ENCODE measurements at places on chromosomes 1 and 21. TPM values are rescaled to one million over a fixed set of nuclear protein-coding genes. Genes with fewer than 3 reads are reported as not detected.

CRYAA gene
- total RNA-seq = not detected

RBM11 gene
- total RNA-seq = not detected

MATN1 gene
- total RNA-seq = 0.33 TPM

DMBX1 gene
- not detected for total RNA-seq

ERVH48-1 gene
- not detected for total RNA-seq

PRDM16 gene
- total RNA-seq = 1.5 TPM

DNAJC28 gene
- total RNA-seq = 1.3 TPM

DPYD gene
- 116 TPM for total RNA-seq

SPRR3 gene
- not detected for total RNA-seq

FAM3B gene
- not detected for total RNA-seq

ABCG1 gene
- total RNA-seq = 4.5 TPM

SIPA1L2 gene
- total RNA-seq = 1.3 TPM

TSTD1 gene
- 34.8 TPM for total RNA-seq

ERO1B gene
- 1.6 TPM for total RNA-seq

S100A7A gene
- not detected for total RNA-seq

SLC1A7 gene
- total RNA-seq = 1.2 TPM

RIMS3 gene
- total RNA-seq = 0.33 TPM

F13B gene
- not detected for total RNA-seq

SERTAD4 gene
- 0.29 TPM for total RNA-seq

CHRM3 gene
- total RNA-seq = under 0.01 TPM

G0S2 gene
- 17.6 TPM for total RNA-seq

TFAP2E gene
- 0.33 TPM for total RNA-seq

RGS7 gene
- 1.9 TPM for total RNA-seq

SPATA45 gene
- not detected for total RNA-seq

HAO2 gene
- not detected for total RNA-seq

COL11A1 gene
- total RNA-seq = 2.5 TPM

COL18A1 gene
- total RNA-seq = 69.7 TPM

C1orf141 gene
- total RNA-seq = not detected

TRIM45 gene
- total RNA-seq = 7.3 TPM

TCHHL1 gene
- total RNA-seq = not detected

KRTAP11-1 gene
- not detected for total RNA-seq

SPRR2G gene
- not detected for total RNA-seq

L1TD1 gene
- 0.17 TPM for total RNA-seq

LRRC38 gene
- total RNA-seq = not detected

B3GALT5 gene
- total RNA-seq = 0.15 TPM

NKAIN1 gene
- total RNA-seq = 0.33 TPM

COL16A1 gene
- 116 TPM for total RNA-seq

OPTC gene
- total RNA-seq = not detected

RGSL1 gene
- not detected for total RNA-seq

CALML6 gene
- total RNA-seq = 0.15 TPM

HSD11B1 gene
- 28.8 TPM for total RNA-seq

TRIM46 gene
- 6.0 TPM for total RNA-seq

CHI3L2 gene
- 2.5 TPM for total RNA-seq

LYPD8 gene
- not detected for total RNA-seq

SELL gene
- 0.15 TPM for total RNA-seq

SLC35E2B gene
- 59.7 TPM for total RNA-seq

HTR6 gene
- under 0.01 TPM for total RNA-seq

MROH9 gene
- total RNA-seq = not detected

PRELP gene
- 4.3 TPM for total RNA-seq

SGIP1 gene
- total RNA-seq = 34.6 TPM

GPATCH3 gene
- total RNA-seq = 7.4 TPM

BATF3 gene
- total RNA-seq = 1.2 TPM

Data from smooth muscle cell of trachea (primary cell).